ENCODE measurements at places on chromosomes 1 and 21.

- DNase-seq: no peak
These were observed 79.6 kb downstream of the NME7 start for GRCh38 chr1:169288011-169288414.

- DNase-seq: peak; percentile 39
These were observed 3.2 kb upstream of the KRTAP19-8 start for GRCh38 chr21:31041295-31042079.

- DNase-seq: peak; percentile 83
These were observed 54.9 kb upstream of the RUNX3 start for GRCh38 chr1:24984800-24985522.

GRCh38 chr1:20202166-20202565, 15.8 kb upstream of the PLA2G2C start:
- DNase-seq: no peak

GRCh38 chr1:61448914-61449313, 276.0 kb downstream of the TM2D1 start:
- DNase-seq: no peak

GRCh38 chr1:220556641-220557040, 28.7 kb downstream of the MARK1 start:
- DNase-seq: no peak

DNA sequence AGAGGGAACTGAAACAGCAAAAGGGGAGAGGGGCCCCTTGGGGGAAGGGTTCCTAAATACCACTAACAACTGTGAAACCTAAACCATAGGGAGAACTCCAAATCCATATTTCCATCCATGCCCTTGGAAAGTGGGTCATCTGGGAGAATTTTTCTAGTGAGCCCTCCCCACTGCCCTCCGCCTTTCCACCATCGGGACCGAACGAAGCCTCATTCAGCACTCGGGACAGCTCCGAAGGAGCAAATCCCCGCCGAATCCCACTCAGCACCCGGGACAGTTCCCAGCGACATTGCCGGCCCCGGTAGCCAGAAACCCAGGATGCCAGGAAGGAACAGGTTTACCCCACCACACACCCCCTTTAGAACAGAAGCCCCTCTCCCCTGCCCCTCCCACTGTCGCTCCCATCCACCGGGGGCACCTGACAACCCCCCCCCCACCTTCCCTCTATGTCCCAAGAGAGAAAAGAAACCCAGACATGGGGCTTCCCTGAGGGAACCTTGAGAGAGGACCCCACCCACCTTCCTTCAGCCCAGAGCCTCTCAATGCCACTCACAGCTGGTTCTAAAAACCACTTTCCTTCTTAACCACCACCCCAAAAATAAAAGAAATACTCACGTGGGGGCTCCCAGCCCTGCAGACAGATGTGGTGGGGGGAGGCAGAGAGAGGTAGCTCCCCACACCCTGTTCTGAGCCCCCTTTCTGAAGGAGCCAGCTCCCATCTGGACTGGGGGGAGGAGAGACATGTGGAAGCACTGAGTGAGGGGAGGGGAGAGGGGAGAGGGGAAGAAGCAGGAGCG, 4.5 kb downstream of the DLGAP3 start:
- peak; percentile 15 for DNase-seq

GRCh38 chr1:245572709-245573108, 417.9 kb downstream of the KIF26B start:
- no peak for DNase-seq

GRCh38 chr21:41831866-41832595, 47.1 kb downstream of the PRDM15 start:
- DNase-seq: no peak

DNA sequence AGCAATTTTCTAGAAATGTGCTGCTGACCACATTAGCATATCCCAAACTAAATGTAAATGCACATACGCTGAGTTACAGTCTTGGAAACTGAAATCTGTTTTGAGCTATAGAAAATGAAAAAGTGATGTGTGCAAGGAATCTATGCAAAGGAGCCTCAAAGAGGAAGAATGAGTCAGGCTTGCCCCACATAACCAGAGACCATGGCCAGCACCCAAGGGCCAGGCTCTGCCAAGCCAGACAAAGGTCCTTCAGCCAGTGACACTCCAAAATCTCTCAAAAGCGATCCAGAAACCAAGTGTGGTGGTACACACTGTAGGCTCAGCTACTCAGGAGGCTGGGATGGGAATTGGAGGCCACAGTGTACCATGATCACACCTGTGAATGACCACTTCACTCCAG, 195.2 kb downstream of the TOMM20 start:
- DNase-seq: peak; percentile 33

DNA sequence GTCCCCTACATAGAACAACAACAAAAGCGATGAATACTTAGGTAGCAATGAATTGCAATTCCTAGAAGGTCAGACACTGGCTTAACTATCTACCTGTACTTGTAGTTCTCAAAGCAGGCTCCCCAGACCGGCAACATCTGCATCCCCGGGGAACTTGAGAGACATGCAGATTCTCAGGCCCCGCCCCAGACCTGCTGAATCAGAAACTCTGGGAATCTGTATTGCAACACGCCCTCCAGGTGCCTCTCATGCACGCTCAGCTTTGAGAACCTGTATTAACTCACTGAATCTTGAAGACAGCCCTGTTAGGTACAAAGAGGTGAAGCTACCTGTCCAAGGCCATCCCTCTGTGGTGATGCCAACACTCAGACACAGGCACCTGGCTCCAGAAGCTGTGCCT, 128.1 kb downstream of the KAZN start:
- no peak for DNase-seq

DNA sequence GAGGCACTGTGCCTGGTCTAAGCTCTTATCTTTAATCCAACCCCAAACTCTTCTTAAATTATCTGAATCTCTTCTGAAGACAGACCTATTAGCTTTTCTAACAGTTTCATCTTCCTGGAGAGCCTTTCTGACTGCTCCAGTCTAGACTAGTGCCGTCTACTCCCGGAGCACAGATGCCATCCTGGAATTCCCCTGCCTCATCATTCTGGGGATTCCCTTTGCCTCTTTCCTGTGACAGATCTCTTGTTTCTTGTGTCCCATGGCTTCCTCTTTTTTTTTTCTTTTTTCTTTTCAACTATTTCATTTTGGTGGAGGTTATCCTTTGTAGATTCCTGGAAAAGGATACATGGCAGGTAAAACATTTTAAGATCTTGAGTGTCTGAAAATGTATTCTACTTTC, 11.7 kb downstream of the SEMA4A start:
- no peak for DNase-seq

GRCh38 chr21:15870819-15871218, 141.0 kb downstream of the USP25 start:
- DNase-seq: no peak
